ENCODE measurements at places on chromosomes 6 and 20.

DNA sequence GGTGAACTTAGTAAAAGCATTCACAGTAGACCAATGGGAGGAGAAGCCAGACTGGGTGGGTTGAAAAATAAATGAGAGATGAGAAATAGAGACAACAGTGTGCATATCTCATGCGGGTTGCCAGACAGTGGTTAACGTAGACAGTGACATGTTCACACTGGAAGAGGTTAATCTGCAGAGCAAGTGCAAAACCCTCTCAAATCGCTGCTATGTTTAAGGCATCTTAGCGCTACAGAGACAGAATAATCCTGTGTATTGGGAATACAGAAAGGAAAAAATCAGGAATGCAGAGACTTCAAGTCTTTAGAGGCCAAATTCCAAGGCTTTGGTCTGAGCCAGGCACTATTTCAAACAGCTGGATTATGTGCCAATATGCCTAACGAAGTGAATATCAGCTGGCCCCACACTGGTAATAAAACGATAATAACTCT lies 107.1 kb downstream of the TSHZ2 start:
- no peak for DNase-seq

GRCh38 chr6:135496800-135497411 lies 634 bp downstream of the AHI1 start:
- DNase-seq: no peak

- DNase-seq: no peak
Observed at GRCh38 chr20:64253443-64253842, 2.1 kb upstream of the PCMTD2 start.

- DNase-seq: no peak
Observed at GRCh38 chr6:117600008-117600743, 2.1 kb downstream of the GOPC start.

- no peak for DNase-seq
Observed at GRCh38 chr20:37971561-37972127, 61.6 kb downstream of the TTI1 start.

DNA sequence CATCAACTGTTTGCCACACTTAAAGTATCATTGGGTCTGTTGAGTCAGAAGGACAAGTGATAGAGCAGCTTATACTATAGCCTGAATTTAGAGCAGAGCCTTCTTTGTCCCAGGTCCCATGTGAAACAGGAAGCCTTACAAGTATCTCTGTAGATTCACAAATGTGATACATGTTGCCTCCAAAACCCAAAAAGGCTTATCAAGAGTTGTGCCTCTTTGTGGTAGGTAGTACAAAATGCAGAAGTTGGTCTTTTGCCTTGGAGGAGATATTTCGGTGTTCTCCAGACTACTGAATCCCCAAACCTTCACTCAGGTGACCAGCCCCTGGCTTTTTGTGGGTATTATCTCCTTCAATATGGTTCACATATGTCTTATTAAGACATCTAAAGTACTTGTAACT lies 172.8 kb upstream of the PROKR2 start:
- no peak for DNase-seq

DNA sequence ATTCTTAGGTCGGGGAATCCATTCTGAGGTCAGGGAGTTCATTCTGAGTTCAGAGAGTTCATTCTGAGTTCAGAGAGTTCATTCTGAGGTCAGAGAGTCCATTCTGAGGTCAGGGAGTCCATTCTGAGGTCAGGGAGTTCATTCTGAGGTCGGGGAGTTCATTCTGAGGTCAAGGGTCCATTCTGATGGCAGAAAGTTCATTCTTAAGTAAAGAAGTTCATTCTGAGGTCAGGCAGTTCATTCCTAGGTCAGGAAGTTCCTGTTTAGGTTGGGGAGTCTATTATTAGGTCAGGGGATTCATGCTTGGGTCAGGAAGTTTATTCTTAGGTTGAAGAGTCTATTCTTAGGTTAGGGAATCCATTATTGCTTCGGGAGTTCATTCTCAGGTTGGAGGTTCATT lies 16.5 kb upstream of the NXT1 start:
- DNase-seq: no peak

DNA sequence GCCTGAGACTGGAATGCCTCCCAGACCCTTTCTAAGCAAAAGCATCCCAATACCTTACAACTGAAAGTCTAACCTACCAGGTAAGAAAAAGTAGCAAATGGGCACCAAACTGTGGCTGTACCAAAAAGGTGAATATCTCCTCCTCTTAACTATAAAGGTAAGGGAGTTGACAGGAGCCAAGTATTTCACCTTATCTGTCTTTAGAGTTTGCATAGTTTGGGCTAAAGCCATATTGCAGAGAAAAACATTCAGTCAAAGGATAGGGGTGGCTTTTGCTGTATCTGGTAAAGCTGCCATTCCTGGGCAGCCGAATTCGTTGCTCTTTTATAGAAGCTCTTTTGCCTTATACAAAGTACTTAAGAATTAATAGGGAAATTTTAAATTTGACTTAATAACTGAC lies 38.1 kb downstream of the PHF3 start:
- DNase-seq: no peak

- no peak for DNase-seq
Observed at GRCh38 chr20:41142919-41143318, 5.6 kb downstream of the PLCG1 start.

DNA sequence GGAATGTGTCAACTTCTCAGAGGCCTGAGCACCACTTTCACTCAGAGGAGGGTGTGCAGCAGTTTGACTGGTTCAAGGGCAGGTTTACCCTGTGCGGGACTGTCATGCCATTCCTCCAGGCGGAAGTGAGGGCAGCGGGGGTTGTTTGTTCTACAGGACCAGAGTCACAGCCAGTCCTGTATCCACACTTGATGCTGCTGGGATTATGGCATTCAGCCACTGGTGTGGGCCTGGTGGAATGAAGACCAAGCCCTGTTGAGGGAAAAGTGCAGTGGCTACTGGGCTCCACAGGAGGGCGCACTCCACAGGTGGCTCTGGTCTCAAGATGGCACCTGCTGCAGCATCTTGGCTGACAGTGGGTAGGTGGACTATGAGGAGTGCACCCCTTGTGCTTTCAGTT lies 14.8 kb downstream of the SEMG2 start:
- DNase-seq: no peak

GRCh38 chr20:2692886-2693285 lies 306 bp downstream of the EBF4 start:
- DNase-seq: no peak

- no peak for DNase-seq
Observed at GRCh38 chr6:110512991-110513390, 36.6 kb upstream of the SLC22A16 start.

DNA sequence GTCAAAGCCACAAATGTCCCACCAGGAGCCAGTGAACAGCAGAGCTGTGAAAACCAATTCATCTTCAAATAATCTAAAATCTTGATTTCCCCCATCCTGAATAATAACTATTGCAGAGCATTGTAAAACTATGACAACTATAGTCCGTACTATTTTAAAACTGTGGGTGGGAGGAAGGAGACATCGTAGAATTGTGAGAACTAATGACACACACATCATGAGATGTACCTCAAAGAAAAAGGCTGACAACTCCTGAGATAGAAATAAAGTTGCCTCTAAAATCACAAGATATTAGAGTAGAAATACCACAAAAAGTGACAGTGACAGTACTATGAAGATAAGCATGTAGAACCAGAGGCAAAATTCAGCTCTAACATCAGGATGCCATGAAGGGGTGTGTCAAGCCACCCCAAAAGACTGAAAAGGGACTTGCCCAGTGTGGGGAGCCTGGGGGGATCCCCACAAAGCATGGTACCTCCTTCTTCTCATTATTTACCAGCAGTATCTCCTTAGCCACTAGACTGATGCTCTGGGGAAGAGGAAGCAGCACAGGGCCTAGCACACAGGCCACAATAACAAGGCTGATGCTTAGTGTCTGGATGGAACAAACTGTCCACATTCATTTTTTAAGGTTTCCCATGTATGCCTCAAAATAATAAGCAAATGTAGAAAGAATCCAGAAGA lies 13.4 kb downstream of the NAPB start:
- DNase-seq: no peak

DNA sequence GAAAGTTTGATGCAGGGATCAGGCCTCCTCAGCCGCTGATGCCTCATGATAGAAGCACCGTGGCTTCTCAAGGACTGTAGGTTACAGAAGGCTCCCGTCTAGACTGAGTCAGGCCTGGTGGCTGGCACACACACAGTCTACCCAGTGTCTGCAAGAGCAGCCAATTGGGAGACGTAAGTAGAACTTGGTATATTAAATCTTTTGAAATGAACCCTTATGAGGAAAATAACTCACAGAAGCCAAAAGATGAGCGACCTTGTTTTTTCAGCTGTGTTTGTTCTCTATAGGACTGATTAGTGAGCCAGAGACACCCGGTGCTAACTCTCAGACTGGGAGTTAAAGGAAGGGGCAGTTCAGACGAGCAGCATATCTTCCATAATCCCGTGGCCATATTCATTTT lies 5.9 kb upstream of the PDE10A start:
- DNase-seq: no peak

DNA sequence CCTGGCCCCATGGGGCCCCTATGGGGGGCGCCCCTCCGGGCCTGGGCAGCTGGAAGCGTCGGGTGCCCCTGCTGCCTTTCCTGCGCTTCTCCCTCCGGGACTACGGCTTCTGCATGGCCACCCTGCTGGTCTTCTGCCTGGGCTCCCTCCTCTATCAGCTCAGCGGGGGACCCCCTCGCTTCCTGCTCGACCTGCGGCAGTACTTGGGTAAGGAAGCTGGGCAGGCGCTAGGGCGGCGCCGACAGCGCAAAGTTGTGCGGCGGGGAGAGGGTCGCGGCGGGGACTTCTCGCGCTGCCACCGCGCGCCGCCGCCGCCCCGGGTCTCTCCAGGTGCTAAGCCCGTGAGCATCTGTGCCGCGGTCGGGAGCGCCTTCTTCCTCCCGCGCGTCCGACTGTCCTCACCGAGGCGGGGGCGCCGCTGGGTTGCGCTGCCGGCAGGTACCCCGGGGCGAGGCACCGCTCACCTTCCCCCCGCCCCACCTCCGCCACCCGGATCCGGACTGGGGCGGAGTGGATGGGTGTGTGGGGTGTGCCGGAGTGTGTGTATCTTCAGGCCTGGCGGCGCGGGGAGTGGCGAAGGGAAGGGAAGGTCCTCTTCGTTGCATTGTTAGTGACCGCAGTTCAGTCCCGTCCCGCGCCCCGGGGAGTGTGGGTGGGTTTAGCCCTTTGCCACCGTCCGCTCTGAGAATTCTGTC lies 788 bp downstream of the UST start:
- peak; percentile 21 for DNase-seq

DNA sequence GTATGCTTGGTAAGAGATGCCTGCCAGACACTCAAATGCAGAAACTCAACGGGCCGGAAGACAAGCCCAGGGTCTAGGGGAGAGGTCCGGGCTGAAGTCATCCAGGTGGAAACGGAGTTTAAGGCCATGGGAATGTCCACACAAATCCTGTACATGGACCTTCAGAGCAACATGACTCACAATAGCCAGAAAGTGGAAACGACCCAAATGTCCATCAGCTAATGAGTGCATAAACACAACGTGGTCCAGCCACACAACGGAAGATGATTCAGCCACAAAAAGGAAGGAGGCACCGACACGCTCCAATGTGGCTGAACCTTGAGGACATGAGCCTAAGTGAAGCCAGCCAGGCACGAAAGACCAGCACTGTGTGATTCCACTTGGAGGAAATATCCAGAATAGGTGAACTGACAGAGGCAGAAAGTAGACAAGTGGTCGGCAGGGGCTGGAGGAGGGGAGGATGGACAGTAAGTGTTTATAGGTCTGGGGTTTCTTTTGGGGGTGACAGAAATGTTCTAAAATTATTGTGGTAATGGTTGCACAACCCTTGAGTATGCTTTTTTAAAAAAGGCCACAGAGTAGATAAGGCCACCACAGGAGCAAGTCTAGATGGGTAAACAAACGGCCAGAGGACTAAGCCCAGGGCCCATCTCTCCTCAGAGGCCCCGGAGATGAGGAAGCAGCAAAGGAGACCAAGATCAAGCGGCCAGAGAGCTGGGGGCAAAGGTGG lies 105.6 kb downstream of the PREX1 start:
- no peak for DNase-seq
